ENCODE measurements at places on chromosomes 5 and 9.

- no peak for DNase-seq
These were observed 349.2 kb downstream of the GADD45G start for GRCh38 chr9:89953824-89954615.

DNA sequence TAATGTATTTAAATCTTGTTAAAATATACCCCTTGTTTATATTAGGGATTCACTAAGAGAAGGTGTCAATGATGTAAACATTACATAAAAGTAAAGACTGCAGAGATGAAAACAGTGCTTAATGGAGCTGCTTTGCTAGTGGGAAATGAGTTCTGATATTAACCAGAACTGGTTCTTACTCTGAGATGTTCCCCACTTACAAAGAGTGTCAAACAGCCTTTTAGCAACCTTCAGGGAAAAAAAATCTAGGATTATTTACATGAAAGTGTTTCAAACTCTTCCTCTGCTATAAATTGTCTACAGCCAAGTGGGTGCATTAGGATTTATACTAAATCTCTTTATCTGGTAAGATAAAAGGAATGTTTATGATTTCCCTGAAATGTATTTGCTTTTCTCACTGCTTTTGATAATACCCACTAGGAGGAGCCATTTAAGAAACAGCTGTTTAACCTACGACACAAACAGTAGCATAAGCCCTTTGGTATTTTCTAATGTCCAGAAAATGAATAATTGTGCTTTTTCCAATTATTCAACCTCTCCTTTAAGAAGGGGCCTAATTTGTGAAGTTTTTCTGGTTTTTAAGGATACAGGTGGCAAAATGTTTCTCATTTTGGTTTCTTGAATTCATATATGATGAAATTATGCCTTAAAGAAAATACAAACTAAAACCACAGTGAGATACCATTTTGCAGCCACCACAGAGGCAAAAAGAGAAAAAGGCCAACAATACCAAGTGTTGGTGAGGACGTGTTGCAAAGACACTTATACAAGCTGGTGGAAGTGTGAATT, 186.3 kb downstream of the TLE4 start:
- peak; percentile 1 for DNase-seq

DNA sequence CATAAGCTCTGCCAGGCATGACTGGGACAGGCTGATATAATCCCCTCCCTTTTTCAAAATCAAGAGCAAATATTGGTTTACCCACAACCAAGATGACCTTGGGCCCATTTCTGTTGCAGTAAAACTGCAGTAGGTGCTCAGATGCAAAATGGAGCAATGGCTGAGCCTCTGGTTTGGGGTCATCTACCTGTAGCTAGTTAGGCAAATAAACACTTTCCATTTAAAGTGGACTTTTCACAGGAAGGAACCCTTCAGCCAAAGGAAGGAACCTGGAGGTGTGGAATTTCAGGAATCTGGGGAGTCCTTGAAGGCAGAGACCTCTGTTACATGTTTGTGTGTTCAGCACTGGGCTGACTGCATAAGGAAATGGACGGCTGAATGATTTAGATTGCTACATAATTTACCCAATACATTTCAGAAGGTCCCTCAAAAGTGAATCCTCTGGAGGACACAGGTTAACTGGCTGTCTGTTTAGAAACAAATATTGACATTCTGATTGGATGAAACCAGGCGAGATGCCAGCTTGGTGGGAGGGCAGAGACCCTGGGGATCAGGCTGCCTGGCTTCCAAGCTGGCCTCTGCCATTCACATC, 170.1 kb upstream of the ZNF618 start:
- DNase-seq = no peak

DNA sequence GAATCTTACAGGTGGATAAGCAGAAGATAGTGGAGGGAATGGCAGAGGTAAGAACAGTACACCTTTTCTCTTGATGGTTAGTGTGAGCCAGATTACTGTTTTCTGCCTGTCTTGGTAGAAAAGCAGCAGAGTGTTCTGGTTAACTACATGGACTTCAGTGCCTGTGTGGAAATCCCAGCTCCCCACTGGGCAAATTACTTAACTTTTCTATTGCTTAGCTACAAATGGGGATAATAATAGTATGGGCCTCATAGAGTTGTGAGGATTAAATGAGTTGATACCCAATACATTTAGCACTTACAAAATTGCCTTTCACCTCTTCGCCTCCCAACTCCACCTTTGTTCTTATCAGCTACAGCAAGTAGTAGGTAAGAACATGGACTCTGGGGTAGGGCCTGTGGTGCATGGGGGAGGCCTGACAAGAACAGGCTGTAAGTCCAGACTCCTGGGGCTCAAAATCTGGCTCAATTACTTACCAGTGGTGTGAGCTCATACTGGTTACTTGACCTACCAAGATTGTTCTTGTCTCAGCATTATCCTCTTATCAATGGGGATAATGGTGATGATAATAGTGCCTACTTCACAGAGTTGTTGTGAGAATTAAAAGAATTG, 125.1 kb downstream of the LIFR start:
- no peak for DNase-seq

DNA sequence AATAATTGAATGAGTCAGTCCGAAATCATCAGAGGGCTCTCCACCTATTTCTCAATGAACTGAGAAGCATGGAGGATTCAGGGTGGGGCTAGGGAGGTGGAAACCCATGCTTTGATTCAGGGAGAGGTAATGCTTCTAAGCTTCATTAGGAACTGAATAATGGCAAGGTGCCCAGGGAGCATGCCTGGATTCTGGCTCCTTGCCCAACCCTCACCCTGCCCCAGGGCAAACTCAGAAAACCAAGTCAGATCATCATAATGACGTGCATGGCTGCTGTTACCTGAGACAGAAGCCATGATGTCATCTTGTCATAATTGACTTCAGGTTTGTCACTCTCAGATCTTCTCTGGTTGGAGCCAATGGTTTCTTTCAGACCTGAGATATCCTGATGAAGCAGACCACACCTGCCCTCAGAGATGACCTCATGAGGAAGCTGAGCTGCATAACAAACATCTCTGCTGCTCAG, 199.6 kb downstream of the SYK start:
- DNase-seq = no peak

DNA sequence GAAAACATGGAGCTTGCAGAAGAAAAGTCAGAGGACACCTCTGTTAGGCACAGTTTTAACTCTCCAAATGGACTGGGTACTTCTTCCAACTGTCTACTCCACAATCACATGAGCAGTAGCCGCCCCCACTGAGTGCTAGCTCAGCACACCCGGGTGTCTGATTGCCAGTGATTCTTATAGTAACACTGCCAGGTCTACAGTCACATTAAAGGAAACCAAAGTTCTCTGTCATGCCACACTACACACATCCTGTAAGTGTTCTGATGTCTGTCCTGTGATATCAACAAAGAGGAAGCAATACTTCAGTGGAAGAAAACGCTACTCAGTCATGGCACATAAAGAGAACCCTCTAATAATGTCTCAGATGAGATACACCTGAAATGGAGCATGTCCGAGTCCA, at the start of gene HAVCR2:
TSS of gene HAVCR2 (minus strand) at position 69 of the 400 bp plus-strand sequence. CDS start at position 8, 61 bp downstream.
- DNase-seq = peak; percentile 36

DNA sequence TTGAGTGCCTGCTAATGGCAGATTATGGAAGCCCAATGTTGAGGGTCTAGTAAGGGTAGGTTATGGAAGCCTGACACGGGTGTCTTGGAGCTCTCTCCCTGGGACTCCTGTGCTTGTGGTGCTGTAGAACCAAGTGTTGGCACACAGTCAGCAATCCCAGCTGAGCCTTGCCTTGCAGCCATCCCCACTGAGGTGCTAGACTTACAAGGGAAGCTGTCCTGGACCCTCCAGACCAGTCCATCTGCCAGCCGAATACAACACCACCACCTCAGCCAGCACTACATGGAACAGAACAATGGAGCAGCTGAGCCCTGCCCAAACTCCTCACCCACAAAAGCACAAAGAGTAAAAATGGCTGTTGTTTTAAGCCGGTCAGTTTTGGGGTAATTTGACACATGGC, 90.5 kb upstream of the DNAH5 start:
- DNase-seq = no peak

- DNase-seq = no peak
These were observed 159.2 kb downstream of the DRD1 start for GRCh38 chr5:175284806-175285205.

DNA sequence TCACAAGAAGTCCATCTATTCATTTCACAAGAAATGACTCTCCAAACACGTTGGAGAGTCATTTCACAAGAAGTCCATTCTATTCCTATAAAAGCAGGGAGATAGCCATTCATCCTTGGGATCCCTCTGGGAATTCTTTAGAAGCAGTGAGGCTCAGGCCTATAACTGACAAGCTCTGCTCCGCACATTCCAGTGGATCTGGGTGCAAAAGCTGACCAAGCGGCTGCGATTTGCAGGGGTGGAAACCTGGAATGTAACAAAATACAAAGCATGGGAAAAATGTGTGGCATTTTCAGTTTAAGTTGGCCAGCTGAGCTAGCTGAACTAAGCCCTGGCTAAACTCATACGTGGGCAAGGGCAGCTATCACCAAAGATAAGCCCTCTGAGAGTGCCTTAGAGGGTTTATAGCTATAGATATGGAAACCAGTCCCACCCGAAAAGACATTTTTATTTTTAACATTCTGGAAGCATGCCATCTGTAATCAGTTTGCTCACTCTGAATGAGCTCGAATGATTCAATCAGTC, 8.7 kb downstream of the TAS2R1 start:
- DNase-seq = no peak

DNA sequence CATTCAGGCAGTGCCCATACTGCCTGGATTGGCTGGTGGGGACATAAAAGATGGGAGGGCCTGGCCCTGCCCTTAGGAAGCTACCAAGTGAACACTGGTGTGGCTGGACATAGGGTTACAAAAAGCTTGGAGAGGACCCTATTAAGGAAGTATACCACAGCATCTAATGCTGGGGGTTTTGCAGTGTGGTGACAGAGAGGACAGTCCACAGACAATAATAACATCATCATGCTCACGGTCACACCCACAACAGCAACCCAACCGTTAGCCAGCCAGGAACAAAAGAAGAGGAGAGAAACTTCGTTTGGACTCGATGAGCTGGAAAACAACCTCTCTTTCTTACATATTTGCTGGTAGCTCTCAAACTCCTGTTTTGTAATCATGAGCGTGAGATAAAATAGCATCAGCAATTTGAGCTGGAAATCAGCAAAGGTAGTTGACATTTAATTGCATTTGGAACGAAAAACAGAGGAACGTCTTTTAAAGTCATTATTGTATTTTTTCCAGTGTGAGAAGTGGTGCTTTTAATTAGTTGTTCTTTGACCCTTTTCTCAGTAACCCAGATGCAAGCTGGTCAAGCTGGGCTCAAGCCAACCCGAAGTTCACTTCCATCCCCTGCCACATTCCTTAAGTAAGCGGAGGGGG, 73.4 kb downstream of the NSG2 start:
- DNase-seq = no peak

DNA sequence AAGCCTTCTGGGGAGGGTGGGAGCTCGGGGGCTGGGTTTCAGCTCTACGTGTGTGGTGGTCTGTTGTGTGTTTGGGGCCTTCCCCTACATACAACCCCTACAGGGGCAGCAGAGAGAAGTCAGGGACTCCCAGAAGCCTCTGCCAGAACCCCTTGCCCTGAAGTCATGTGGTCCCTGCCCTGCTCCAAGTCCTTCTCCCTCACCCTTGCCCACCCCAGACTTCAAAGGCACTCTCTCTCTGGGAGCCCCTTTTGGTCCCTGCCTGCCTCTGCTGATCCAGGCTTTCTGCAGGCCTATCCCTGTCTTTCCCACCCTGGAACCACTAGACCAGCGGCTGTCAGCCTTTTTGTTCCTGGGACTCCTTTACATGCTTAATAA, 61.1 kb upstream of the PSD2 start:
- DNase-seq = no peak

DNA sequence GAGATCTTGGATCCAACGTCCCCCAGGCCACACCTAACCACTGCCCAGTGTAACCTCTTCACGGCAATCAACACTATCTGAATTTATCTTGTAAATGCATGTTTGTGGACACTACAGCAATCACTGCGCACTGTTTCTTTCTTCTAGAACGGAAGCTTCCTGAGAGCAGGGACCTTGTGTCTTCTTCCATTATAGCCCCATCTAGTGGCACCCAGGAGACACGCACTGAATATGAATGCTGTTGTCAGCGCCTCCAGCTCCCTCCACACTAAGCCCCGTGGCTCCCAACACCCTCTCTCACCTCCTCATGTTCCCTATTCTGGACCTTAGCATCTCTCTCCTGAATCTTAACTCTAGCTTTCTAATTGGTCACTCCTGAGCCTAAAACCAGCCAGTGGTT, 72.7 kb downstream of the SMIM23 start:
- DNase-seq = peak; percentile 48

DNA sequence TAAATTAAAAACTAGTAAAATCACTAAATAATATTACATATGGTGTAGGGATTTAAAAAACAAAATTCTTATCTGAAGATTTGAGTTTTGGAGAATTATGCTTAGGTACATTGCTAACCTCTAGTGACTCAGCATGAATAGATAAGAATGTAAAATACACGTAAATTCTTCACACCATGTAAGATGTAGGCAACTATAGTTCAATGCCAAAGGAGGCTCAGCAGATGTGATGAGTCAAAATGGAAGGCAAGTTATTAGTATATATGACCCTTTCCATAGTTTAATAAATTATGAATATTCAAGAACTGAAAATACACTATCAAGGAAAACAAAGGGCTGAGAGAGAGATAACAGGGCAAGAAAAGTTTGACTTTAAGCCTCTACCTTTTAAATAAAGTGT, 79.0 kb downstream of the MRPS30 start:
- DNase-seq = no peak

DNA sequence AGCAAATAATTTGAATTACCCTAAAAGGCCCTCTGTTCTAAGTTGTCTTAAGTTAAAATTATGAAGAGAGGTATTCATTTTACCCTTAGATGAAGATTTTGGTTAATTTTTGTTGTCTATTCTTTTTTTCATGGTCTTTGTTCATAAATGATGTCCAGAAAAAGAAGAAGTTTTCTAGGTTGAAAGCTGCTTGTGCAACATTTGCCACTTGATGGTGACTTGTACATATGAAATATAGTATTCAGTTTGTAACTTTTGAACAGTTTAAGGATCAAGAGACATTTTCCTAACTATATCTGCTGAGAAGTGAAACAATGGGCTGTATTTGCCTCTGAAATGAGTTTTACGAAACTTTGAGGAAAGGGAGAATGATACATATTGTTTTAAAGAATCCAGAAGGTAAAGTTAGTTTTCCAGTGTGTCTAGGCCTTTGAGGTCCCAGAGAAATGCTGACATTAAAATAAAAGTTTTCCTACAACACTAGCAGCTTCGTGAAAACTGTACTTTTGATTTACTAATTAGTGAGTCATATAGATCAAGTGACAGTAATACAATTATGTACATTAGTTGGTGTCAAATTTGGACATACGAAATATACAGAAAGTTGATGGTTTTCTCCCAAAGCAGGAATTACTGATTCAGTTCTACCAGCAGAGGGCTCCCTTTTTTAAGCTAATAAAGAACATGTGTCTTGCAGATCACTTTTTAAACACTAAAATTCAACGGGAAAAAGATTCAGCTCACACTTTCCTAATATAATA, 70.5 kb downstream of the PIK3R1 start:
- peak; percentile 60 for DNase-seq

GRCh38 chr9:13967438-13967837, 346.5 kb downstream of the NFIB start:
- DNase-seq = no peak

- no peak for DNase-seq
These were observed 28.6 kb upstream of the SLCO4C1 start for GRCh38 chr5:102324714-102325113.
